ENCODE measurements at places on chromosomes 4 and X.

DNA sequence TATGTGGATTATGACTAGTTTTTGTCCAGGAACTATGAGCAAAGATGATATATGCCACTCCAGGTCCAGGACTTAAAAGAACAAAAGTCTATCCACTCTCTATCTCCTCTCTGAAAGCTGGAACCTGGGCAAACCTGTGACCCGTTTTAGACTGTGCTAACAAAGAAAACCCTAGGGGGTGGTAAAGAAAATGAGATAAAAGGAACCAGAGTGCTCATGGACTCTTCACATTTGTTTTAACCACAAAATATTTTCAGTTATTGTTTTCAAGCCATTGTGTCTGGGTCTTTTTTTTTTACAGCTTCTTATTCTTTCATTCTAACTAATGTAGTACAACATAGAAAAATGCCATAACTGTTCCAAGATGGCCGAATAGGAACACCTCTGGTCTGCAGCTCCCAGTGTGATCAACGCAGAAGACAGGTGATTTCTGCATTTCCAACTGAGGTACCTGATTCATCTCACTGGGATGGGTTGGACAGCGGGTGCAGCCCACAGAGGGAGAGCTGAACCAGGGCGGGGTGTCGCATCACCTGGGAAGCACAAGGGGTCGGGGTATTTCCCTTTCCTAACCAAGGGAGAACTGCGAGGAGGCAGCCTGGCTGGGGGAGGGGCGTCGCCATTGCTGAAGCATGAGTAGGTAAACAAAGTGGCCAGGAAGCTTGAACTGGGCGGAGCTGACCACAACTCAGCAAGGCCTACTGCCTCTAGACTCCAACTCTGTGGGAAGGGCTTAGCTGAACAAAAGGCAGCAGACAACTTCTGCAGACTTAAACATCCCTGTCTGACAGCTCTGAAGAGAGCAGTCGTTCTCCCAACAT, 45.1 kb downstream of the CHM start:
- no peak for DNase-seq

DNA sequence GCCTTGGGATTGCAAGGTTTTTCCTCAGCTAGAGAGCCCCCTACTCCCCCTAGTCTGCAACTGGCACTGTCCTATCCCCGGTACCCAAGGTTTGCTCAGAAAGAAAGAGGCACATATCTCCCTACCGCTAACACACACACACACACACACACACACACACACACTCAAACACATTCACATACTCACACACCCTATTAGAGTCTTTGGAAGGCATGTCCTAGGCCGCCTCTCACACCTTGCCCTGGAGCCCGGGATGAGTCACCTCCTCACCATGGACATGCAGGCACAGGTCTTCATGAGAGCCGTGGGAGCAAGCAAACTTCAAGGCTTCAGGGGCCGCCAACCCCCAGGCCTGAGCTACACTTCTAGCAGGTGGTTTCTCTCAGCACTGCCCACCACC, 49.2 kb downstream of the PJA1 start:
- DNase-seq: no peak

DNA sequence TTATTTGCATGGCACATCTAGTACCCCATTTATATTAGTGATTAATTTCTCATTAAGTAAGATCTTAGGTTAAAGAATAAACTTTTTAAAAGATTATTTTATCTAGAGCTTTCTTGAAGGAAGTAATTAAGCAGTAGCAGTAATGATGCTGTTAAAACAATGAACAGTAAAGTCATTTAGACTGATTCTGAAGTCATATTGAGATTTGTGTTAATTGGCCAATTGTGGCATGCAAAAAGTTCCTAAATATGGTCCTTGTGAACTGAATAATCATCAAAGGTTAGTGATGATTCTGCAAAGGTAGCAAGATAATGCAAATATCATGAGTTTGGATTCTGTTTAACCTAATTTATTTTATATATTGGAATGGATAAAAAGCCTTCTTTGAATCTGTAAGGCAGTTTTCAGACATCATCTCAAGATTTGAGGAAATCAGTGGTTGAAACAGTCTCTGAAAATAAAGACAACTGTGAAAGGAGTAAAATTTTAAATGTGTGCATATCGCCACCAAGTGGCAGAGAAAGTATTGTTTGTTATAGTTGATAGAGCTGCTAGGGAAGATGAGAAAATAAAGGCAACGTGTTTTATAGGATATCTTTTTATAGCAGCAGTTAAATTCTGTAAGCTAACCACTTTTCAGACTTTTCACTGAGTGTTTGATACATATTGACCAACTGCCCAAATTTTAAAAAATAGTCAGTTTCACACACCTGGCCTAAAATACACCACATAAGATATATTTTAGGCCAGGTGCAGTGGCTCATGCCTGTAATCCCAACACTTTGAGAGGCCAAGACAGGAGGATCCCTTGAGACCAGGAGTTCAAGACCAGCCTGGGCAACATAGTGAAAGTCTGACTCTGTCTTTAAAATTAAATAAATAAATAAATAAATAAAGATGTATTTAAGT, 79.6 kb downstream of the CCKAR start:
- peak; percentile 11 for DNase-seq

GRCh38 chr4:128456171-128456570, 168.6 kb upstream of the PGRMC2 start:
- no peak for DNase-seq

DNA sequence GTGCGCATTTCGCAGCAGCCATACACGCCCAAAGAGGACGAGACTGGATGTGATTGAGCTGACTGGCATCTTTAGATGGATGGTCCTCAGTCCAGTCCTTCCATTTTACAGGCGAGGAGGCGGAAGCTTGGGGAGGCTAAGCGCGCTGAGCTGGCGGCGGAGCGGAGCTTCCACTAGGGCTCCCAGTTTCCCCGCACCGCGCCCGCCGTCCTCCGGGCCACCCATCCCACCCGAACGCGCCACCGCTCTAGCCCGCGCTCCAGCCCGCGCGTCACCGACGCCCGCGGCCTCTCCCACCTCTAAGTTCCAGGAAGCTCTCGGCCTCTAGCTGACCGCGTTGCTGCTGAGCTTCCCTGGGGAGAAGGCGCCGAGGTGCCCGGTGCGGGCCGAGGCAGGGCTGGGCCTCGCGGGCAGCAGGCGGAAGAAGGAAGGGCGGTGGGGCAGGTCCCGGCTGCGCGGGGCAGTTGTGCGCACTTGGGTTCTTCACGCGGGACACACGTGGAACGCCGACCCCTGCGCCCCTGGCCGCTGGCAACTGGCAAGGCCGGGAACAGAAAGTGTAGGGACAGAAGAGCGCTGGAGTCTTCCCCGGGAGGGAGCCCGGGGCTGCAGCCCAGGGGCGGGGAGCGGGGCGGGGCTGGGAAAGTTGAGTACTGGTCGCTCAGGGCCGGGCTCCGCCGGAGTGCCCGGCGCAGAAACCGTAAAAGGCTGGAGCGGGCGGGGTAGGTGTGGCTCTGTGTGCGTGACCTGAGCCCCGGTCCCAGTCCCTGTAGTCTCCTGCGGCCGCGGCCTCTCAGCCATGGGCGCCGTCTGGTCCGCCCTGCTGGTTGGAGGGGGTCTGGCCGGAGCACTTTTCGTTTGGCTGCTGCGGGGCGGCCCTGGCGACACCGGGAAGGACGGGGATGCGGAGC, at the start of gene STBD1:
Gene STBD1, plus strand, starts transcription at position 763 of the 911 bp plus-strand sequence. Its CDS starts 37 bp downstream, at position 800.
- no peak for DNase-seq

All from stimulated activated CD8-positive, alpha-beta memory T cell treated with anti-CD3 and anti-CD28 coated beads, Interleukin-12 subunit alpha, Interleukin-12 subunit beta, amount 100 ng/mL, for 1 hour (primary cell).